Activated CD4-positive, alpha-beta T cell treated with anti-CD3 and anti-CD28 coated beads, Interleukin-2, amount 50 U/mL, for 48 hours (primary cell): ENCODE measurements at places on chromosomes 1 and 21.
A peak's percentile ranks its signal among the peaks of the same experiment; 100 is the strongest.

DNA sequence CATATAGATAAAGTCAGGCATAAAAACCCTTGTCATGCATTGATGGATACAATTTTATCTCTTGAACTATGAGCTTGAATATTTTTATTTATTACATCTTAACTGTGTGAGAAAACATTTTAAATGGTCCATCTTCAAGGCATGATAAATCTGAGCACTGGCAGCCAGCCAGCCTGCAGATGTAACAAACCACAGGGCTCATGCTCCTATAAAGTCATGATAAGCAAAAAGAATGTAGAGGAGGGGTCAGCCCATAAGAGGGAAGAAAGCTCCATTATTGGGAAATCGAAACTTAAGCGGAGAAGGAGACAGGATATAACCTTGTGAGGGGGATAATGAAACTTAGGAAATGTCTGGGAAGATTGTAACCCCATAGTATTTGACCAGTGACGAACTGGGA is 839.0 kb downstream of the LRRIQ3 start:
- DNase-seq: no peak

- no peak for DNase-seq
Measured at GRCh38 chr1:47482786-47483185, 44.9 kb downstream of the FOXD2 start.

DNA sequence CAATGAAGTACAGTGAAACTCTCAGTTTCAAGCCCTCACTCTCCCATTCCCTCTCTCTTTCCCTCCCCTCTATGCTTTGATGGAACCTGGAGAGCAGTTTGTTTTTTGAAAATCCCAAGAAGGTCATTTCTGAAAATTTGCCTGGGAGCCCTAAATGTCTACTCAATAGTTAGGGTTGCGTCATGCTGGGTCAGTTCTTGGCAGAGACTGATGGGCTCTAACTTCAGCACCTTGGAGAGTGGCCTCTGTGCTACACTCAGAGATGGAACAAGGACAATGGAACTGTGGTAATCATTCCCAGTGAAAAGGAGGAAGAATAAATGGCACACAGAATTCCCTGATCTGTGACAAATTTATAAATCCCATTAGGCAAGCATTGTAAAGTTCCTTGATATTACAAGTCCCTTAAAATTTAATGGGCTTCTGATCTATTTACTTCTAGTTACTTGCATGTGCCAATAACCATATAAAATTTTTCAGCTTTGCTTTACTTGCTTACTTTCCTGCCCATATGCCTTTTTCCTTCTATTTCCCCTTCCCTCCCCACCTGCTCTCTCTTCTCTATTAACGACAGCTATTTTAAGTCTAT is 182.9 kb upstream of the KCND3 start:
- peak; percentile 5 for DNase-seq

- DNase-seq: no peak
Measured at GRCh38 chr21:25967901-25968438, 202.6 kb downstream of the APP start.

DNA sequence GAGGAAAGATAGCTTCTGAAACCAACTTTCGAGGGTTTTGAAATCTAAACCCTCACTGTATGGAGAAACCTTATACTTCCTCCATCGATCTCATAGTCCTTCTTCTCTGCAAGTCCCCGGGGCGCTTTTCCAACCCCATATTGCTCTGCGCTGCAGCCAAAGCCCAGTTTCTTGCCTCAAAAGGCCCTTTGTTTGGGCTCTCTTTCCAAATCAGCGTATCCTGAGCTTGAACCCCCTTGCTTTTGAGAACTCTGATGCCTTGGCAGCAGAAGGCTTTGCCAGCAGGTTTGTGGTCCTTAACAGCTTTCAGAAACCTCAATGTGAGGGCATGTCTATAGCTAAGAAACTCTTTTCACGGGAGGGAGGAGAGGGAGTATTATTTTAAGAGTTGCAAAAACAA is 21.6 kb downstream of the PLPP3 start:
- DNase-seq: no peak

GRCh38 chr21:35925497-35925896 is 134.8 kb downstream of the SETD4 start:
- DNase-seq: no peak

DNA sequence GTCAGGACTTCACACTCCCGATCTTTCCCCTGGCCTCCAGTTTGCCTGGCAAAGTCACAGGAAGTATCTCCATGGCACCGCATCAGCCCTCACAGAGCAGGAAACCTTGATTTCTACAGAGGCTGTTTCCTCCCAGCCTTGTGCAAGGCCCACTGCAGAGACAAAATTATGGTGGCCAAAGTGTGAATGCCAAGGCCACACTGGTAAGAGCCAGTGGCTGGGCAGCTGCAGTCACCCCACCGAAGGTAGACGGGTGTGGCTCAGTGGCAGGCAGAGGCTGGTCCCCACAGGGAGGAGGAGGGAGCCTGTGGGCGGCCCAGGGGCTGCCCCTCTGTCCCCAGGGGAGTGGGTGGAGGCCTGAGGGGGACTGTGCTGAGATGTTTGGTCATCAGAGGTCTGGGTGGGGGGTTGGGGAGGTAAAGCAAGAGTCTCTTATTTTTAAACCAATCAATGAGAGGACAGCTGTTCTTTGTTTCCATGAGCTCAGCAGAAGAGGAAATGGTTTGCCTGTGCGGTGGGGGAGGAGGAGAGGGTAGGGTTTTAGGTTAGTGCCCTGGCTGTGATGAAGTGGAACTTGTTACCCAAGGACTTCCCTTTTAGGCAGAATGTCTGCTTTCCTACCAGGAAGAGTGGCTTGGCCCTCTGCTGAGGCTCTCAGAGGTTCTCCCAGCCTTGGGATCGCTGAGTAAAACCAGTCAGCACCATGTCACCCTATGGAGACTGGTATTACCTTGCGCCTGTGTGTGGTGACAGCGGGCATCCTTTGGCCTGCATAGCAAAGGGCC is 18.0 kb upstream of the BTG2 start:
- DNase-seq: peak; percentile 81

DNA sequence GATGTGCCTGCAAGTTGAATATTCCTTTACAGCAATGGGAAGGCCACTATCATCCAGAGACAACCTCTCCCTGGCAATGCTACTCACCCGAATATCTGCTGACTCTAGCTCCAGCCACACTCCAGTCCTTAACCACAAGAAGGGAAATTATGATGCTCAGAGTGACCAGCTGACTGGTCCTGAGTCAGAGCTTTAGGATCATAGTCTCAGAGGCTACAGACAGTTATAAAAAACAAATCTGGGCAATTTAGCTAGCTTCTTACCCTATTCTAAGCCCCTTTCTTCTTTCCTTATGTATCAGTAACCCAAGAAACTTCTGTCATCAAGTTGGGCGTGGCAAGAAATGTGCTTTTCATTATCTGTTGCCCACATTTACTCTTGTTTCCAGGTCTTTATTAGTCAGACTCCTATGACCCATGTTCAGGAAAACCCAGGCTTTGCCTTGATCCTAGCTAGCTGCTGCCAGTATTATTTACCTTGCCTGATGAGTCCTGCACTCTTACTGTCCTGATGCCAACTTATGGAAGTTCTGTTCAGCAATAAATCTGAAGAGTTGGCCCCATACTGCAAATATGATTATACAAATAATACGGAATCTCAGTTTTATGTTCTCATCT is 207.0 kb downstream of the TTLL7 start:
- DNase-seq: no peak

DNA sequence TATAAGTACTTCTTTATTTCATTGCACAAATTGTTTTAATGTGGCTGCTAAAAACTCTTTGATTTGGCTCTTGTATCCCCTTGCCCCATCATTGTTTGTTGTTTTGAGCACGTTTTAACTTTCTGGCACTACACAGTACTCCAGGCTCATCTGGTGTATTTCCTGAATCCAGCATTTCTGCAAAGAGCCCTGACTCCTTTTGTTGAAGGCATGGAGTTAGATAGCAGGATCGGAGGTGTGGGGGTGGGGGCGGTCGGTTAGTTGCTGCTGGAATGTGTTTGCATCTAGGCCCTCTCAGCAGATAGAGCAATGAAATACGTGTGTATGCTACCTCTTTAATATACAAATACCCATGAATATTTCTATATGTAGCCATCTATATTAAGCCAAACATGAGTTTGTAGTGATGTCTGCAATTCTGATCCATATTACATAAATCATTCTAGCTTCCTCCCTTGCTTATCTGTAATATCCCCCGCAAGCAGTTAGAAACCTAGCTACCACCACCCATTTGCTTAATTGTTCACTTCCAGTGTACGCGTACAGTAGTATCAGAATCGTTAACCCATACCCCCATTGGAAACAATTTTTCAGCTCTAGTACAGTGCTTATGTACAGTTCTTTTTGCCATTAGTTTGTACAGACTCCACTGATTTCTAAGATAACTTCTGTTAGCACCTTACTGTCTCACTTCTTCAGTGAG is 106.0 kb downstream of the NOS1AP start:
- no peak for DNase-seq

DNA sequence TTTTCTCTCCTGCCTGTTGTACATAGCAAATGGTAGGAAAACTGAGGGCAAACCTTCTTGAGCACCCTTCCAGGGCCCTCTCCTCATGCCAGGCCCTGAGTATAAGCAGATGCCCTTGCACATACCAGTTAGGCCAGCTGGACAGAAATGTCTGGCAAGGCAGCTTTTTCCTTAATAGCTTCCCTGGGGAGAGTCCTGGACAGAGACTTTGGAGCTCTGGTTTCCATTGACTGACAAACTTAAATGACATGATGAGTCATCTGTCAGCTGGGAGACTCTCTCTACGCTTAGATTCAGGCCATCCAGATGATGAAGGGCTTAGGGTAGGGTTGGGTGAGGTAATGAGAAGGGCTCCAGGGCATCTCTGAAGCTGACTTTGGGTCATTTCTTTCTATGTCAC is 317.5 kb downstream of the ASTN1 start:
- no peak for DNase-seq

DNA sequence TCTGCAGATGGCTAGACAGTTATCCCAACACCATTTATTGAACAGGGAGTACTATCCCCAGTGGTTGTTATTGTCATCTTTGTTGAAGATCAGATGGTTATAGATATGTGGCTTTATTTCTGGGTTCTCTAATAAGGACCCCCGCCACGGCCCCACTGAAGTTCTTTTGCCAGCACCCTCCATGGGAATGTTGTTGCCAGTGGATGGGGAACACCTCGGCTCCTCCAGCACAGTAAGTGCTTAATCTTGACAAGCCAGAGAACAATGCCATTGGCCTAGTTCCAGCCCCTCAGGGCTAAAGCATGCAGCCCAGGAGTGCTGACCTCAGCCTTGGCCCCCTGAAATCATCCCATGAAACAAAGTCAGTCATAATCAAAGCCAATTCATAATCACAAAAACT is 337.6 kb downstream of the AGBL4 start:
- DNase-seq: no peak

DNA sequence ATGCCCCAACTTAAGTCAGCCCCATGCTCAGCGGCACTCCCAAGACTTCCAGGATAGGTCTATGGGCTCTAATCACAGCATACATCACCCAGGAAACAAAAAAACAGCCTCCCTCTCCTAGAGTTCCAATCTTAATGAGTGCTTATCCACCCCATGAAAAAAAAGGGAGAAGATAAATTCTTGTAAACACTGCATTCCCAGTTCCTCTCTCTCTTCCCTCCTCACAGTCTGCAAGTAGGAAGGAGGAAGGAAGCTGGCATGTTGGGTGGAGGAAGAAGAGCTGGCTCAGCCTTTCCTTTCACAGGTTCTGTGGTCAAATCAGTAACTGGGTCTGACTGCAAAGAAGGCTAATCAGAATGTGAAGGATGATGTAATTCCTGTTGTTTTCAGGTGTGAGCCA is 69.9 kb upstream of the ZC3H11B start:
- no peak for DNase-seq

- DNase-seq: no peak
Measured at GRCh38 chr1:71621785-71622184, 541.0 kb upstream of the ZRANB2 start.

DNA sequence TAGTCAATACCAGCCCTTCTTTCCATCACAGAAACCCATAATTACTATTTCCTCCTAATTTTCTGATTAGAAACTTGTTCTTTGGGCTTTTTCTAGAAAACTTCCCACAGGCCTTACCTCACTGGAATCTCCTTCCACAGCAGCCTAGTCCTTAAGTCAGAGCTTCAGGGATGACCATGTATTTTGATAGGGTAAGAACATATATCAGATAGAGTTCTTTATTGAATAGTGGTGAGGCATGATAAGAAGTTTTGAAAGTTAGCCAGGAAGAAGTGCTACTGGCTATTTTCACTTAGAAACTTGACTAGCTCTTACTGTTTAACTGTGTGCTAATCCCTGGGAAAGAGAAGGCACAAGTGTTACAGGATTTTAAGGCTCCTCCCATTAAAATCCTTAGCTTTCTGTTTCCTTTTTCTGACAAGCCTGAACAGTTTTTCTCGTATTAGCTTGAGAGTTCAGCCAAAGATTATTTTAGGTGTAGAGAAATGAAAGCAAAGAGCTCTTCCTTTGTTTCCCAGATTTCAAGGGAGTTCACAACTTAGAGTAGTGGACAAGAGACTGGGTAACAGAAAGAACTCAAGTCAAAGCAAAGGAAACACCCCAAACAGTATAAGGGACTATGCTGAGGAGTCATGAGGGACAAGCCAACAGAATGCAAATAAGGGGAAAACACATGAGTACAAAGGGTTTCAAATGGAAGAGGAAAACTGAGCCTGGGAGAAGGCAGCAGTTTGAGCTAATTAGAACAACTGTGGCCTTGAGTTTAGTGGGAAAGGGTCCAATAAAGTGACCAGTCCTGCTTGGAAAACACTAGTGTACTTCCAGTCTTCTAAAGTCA is 37.2 kb upstream of the AIM2 start:
- DNase-seq: no peak

DNA sequence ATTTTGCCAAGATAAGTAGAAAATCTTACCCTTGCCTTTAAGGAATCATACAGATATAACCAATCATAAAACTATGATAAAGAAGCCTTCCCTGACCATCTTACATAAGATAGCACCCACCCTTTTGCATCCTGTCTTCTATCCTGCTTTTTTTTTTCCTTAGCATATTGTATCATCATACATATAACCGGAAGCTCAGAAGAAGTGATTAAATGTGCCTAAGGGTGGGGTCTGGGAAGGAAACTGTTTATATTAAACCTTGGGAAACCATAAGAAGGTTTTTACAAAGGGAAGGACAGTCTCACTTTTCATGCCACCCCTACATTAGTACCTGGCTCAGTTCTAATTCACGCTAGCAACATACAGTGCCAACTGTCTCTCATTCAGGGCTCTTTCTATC is 66.8 kb downstream of the LUZP1 start:
- no peak for DNase-seq

DNA sequence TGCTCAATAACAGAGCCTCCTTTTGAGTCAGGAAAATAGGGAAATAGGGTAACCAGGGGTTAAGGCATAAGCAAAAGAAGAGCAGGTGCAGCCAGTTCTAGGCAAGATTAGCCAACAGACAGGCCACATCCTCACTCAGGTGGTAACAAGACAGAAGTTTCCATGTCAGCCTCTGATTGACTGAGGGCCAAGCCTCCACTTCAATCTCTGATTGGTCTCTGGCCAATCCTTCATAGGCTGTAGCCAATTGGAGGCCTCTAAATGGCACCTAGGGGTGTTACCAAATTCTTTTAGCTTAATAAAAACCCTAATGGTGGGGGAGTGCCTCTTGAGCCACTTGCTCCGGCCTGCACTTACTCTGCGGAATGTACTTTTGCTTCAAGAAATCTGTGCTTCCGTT is 37.2 kb downstream of the LACTBL1 start:
- no peak for DNase-seq

- no peak for DNase-seq
Measured at GRCh38 chr1:96510911-96511310, 210.7 kb upstream of the PTBP2 start.
